Ovary (tissue), 10 donors: ENCODE measurements at places on chromosomes 2 and 18. TPM values are rescaled to one million over a fixed set of nuclear protein-coding genes. Genes with fewer than 3 reads are reported as not detected.

GRCh38 chr18:49565612-49566011, 3.8 kb downstream of the LIPG start:
- DNase-seq: no peak
- peaks cover 5% of the 10 kb centered on the region for H3K4me1 ChIP-seq
- no peak overlapping the region for H3K27ac ChIP-seq

The SERPINB12 gene
- total RNA-seq: not detected

DNA sequence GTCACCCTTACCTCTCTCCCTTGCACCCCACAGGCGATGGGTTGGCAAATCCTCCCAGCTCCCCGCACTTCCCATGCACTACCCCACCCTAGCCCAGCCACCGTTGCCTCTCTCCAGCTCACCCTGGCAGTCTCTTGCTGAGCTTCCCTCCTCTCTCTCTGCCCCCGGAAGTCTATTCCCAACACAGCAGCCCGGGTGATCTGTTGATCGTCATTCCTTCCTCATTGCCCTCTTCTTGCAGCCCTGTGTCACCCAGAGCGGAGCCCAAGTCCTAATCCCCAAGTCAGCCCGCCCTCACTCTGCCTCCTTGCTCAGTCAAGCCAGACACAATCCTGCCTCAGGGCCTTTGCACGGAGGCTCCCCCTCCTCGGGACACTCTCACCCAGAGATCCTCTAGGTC, 55.2 kb downstream of the CIB4 start:
- no peaks in the 10 kb centered on the region for H3K36me3 ChIP-seq
- no peak for DNase-seq
- no peak overlapping the region for H3K4me3 ChIP-seq
- H3K27ac ChIP-seq: no peak overlapping the region
- H3K4me1 ChIP-seq: no peaks in the 10 kb centered on the region

GRCh38 chr2:138244501-138244925, 257.1 kb upstream of the SPOPL start:
- no peak overlapping the region for H3K4me3 ChIP-seq
- no peaks in the 10 kb centered on the region for H3K36me3 ChIP-seq
- peaks cover 4% of the 10 kb centered on the region for H3K4me1 ChIP-seq
- no peak for DNase-seq
- no peaks in the 10 kb centered on the region for H3K27me3 ChIP-seq

DNA sequence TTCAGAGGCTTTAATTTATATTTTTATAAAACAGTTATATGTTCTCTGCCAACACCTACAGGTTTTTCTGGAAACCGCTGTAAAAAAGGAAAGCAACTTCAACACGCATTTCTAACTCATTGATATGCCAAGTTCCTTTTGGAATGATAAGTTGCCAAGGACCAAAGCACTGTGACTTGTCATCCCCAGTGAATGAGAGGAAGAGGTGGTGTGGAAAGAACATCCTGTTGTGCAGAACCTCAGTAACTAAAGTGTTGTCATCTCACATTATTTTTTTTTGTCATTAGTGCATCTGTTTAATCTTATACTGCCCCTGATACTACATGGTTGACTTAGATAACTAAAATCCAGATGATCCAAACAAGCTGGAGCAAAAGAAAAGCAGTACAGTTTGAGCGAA, 96.0 kb upstream of the NEUROD1 start:
- H3K27ac ChIP-seq: no peak overlapping the region
- no peaks in the 10 kb centered on the region for H3K27me3 ChIP-seq
- H3K36me3 ChIP-seq: no peaks in the 10 kb centered on the region
- no peaks in the 10 kb centered on the region for H3K4me1 ChIP-seq

DNA sequence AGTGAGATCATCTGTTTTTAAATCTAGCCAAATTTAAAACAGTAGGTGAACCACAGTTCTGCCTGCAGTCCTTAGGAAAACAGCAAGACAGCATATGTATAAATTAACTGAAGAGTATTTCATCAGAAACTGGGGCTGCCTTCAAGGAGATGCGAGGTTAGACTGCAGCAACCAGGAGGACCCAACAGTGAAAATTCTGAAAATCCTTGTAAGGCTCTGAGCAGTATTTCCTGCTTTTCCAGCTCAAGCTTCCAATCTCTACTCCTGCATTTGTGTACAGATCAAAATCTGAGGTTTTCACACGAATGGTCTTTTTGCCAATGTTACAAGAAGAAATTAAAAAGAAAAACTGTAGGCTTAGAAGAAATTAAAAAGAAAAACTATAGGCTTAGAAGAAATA, 43.7 kb downstream of the CERKL start:
- no peak overlapping the region for H3K4me3 ChIP-seq
- H3K4me1 ChIP-seq: no peaks in the 10 kb centered on the region
- DNase-seq: no peak
- no peak overlapping the region for H3K27ac ChIP-seq
- no peaks in the 10 kb centered on the region for H3K36me3 ChIP-seq
